ENCODE measurements at places on chromosomes 1 and 21.

DNA sequence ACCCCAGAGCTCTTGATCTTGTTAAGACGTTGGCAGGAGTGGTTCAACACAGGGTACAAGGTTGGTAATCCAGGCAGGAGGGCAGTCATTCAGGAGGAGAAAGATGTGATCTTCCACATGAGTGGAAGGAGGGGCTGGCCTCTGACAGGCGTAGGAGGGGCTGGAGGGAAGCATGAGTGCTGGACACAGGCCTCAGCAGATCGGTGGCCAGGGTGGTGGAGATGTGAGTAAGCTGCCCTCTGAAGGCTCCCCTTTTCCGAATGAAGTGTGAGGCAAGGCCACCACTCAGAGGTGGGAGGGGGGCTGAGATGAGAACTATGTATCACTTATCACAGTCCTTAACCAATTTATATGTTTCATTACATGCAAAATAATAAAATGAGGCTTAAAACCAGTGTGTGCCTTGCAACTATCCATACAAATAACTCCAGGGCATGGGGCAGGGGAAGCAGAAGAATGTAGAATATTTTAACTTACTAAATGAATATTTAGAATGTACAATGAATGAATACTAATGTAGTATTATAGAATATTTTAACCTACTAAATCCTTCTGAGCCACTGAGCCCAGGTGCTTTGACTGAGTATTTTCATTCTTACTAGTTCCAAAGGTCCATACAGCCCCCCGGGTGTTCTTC is 103.5 kb upstream of the TLR5 start:
- no peak for DNase-seq

DNA sequence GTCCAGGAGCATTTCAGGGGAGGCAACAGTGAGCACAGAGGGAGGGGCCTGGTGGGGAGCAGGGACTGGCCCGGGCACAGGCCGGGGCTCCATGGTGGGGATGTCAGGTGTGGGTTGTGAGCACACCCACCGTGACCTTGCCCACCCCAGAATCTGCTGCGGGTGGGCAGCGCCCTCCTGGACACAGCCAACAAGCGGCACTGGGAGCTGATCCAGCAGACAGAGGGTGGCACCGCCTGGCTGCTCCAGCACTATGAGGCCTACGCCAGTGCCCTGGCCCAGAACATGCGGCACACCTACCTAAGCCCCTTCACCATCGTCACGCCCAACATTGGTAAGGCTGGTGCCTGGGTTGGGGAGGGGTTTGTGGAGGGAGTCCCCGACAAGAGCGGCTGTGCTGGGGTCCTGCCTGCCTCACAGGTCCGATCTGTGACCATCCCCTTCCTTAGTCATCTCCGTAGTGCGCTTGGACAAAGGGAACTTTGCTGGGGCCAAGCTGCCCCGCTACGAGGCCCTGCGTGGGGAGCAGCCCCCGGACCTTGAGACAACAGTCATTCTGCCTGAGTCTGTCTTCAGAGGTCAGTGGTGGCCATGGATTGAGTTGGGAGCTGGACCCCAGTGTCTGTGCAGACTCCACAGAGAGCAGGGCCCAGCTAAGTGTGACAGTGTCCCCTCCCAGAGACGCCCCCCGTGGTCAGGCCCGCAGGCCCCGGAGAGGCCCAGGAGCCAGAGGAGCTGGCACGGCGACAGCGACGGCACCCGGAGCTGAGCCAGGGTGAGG is 14.3 kb downstream of the PSRC1 start:
- DNase-seq, result no peak

- DNase-seq, result no peak
Measured at GRCh38 chr1:113283914-113284313, 106.4 kb upstream of the MAGI3 start.

GRCh38 chr1:45243476-45244343 is 37.3 kb upstream of the ZSWIM5 start:
- DNase-seq, result no peak
